ENCODE measurements at places on chromosomes 4 and X. TPM values are rescaled to one million over a fixed set of nuclear protein-coding genes. Genes with fewer than 3 reads are reported as not detected.
A peak's percentile ranks its signal among the peaks of the same experiment; 100 is the strongest.

GRCh38 chr4:184163813-184164212 is 53.9 kb downstream of the ENPP6 start:
- DNase-seq, result no peak

DNA sequence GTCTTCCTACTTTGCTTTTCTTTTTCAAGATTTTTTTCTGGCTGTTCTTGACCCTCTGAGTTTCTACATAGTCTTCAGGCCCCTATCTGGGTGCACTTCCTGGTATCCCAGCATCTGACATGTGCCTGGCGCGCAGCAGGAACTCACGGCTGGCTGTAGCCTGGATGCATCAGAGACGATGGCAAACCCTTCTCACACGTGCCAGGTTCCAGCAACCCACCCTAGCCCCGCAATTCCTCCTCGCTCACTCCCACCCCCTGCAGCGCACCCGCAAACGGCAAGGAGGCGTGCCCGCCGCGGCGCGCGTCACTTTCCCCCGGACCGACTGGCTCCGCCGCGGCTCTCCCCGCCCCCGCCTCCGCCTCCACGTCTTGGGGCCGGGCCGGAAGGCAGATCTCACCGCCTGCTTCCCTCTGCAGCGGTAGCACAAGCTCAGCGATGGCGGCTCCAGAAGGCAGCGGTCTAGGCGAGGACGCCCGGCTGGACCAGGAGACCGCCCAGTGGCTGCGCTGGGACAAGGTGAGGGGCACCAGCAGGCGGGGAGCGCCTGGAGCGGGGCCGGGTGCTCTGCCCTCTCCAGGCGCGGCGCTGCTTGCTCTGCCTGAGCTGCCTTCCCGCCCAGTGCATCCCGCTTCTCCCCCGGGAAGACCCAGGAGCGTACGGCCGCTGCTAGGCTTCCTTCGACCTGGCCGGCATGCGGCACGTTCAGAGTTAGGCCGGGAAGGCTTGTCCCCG is at the start of gene PGM2:
TSS of gene PGM2 (plus strand) at position 392 of the 735 bp plus-strand sequence. CDS start at position 439, 47 bp downstream.
- peak; percentile 90 for DNase-seq

DNA sequence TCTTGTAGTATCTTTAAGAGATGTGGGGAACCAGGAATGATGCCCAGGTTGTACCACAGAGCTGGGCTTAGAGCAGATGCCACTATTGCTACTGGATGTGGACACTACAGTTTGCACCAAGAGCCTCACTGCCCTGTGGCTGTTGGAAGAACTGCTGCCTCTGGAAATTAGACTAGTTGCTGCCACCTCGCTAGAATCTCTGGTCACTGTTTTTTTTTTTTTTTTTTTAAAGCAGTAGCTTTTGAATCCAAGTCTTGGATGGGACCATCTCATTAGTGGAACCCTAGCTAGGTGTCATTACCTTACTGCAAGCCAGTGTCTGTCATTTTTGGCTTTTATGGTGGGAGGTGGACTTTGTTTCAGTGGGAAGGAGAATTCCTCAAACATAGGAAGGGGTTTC is 105.5 kb downstream of the ARHGAP10 start:
- no peak for DNase-seq

Gene STBD1
- 0.44 TPM for polyA plus RNA-seq

- no peak for DNase-seq
These were observed 408.0 kb upstream of the SPOCK3 start for GRCh38 chr4:167642250-167642649.

GRCh38 chr4:95524729-95525128 is 24.0 kb downstream of the UNC5C start:
- DNase-seq, result no peak

Measured in naive thymus-derived CD4-positive, alpha-beta T cell (primary cell).